A549 treated with AZD2906 at 1 μM for 4 hours (cell line): ENCODE measurements at places on chromosomes 6 and 20. TPM values are rescaled to one million over a fixed set of nuclear protein-coding genes. Genes with fewer than 3 reads are reported as not detected.

Gene AARS2
- total RNA-seq, result 5.6 to 8.2 TPM (median 6.8 TPM) in 5 replicates

Gene LHFPL5
- 0.15 to 0.23 TPM (median 0.21 TPM) in 4 of 5 replicates, not detected in the other for total RNA-seq

Gene APCDD1L
- total RNA-seq, result 0.03 to 0.20 TPM (median 0.06 TPM) in 5 replicates

Gene SGK2
- total RNA-seq, result 6.4 to 7.6 TPM (median 7.0 TPM) in 5 replicates

Gene DNMT3B
- 3.1 to 4.3 TPM (median 3.9 TPM) in 5 replicates for total RNA-seq

Gene TMC2
- total RNA-seq, result not detected in 5 replicates

Gene PRR18
- 0.11 to 0.25 TPM (median 0.15 TPM) in 5 replicates for total RNA-seq

Gene MYCT1
- 0.05 TPM in 1 of 5 replicates, not detected in the others for total RNA-seq

Gene ENPP3
- not detected in 5 replicates for total RNA-seq

Gene TRPC4AP
- 57.7 to 64.2 TPM (median 61.5 TPM) in 5 replicates for total RNA-seq
